WERI-Rb-1 (cell line): ENCODE measurements at places on chromosomes 5 and 9.
A peak's percentile ranks its signal among the peaks of the same experiment; 100 is the strongest.

- no peak for DNase-seq
These were observed 134.7 kb upstream of the SV2C start for GRCh38 chr5:75948438-75948837.

DNA sequence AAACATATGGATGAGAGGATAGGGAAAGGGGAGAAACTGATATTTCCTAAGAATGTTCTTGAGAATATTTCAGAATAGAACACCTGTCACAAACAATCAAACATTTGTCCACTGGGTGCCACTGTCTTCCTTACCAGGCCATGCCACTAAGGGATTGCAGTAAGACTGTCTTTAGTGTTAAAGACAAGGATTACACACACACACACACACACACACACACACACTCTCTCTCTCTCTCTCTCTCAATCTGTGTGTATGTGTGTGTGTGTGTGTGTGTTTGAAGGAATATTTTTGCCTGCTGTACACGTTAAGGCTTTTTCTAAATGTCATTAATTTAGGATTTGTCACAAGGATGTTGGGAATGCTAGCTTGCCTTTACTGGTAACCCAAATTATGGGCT is 54.4 kb downstream of the CCDC192 start:
- peak; percentile 65 for DNase-seq

DNA sequence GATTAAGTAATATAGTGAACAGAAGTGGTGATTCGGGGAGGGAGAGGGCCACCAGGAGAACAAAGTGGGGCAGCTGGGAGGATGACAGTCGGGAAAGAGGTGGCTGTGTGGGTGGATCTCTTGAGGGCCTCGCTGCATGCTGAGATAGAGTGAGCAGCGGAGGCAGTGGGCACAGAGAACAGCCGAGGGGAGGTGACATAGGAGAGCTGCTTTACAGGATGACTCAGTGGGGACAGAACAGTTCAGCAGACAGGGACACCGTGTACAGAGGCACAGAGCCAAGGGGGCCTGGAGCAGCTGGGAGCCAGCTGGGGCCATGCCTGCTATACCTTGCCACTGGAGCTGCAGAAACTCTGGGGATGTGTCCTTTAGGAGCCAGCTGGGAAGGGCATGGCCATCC is 273.9 kb downstream of the GADD45G start:
- no peak for DNase-seq

- no peak for DNase-seq
These were observed 436 bp upstream of the EMB start for GRCh38 chr5:50441493-50441955.

DNA sequence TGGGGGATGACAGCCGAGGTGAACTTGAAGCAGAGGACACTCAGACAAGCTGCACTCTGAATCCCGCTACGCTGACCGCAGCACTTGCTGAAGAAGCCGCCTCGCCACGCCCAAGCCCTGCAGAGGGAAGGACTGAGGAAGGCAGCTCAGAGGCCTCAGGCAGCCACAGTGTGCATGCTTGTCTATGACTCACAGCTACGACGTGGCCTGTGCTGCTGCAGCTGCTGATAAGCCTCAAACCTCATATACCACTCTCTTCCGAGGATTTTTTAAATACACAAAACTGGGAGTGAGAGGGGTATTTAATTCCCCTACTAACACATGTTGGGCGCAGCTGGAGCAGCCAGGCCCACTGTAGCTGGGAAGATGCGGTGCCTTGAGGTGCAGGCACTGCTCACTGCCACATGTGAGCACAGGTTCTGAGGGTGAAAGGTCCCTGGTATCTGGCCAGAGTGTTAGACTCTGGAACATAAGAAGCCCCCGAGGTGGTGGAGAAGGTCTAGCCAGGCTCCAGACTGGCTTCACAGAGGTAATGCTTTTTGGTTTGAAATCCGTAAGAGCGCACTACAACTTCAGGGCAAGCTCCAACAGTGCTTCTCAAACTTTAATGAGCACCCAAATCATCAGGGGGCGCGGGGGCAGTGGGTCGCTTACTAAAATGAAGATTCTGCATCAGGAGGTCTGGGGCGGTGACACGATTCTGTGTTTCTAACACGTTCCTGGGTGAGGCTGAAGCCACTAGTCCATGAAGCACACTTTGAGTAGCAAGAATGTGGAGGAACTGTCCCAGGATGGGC is 196.8 kb downstream of the AUH start:
- DNase-seq: no peak

GRCh38 chr5:21236971-21237427 is 1249.0 kb upstream of the CDH18 start:
- no peak for DNase-seq

DNA sequence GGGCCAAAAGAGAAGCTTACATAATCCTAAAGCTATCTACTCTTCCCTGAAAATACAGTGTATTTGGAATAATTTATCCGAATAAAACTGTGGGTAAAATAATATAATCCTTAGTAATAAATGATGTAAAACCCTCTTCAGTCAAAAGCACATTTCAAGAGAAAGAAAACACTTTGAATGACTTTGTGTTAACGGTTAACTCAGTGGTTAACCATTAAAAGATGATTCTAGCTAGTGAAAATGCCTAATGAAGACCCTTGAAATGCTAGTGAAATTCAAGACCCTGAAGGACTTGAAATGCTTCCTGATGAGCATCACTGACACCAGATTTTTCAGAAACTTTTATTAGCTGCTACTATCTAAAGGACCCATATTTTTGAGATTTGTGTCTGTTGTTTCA is 70.7 kb downstream of the COX7C start:
- DNase-seq: no peak

- no peak for DNase-seq
These were observed 514.9 kb upstream of the CLINT1 start for GRCh38 chr5:158373608-158374395.

- peak; percentile 98 for DNase-seq
These were observed at the start of the genes MRPS27 and PTCD2 for GRCh38 chr5:72319976-72320752. Gene MRPS27 (minus strand): TSS chr5:72320240. CDS start chr5:72320221, 19 bp downstream. Gene PTCD2 (plus strand): TSS chr5:72320373. CDS start chr5:72320383, 10 bp downstream.

DNA sequence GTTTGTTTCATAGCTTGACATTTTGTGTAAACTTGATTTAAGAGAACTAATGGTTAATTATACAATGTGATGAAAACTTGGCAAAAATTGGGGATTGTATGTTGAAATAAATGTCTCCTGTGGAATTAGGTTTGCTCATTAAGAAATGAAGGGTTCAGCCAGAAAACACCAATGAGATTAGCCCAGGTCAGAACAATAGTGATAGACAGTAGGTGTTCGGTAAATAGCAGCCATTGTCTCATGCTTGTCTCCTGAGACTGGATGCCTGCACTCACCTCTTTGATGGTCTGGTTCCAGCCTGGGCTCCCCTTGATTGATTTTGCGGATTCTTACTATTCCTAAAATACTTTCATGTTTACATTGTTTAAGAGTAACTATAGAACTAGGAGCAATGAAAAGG is 135.5 kb downstream of the FBN2 start:
- no peak for DNase-seq

DNA sequence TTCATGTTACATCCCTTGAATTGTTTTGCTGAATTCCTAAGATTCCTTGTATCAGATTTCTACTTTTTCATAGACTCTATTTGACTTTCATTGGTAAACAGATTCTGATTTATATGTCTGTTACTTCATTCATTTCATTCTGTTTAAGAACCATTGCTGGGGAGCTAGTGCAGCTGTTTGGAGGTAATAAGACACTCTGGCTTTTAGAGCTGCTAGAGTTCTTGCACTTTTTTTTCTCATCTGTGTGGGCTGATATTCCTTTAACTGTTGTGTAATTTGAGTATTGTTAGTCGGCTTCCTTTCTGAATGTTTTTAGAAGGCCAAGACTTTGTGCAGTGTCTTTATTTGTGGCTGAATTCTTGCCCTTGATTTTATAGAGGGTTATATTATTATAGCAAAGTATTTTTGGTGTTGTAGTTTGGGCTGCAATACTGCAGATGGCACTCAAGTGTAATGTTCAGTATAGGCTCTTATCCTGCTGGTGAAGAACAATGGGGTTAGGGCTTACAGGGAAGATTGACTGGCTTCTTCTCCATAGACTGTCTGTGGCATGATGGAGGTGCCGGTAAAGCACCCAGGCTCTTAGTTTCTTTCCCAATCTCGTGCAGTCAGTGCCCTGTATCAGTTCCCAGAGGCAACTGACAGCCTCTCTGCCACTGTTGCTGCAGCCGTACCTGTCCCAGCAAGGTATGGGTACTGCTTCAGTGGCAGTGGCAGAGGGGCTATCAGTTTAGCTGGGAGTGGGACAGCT is 162.2 kb downstream of the OXCT1 start:
- peak; percentile 10 for DNase-seq

GRCh38 chr5:107396351-107396690 is 274.4 kb downstream of the EFNA5 start:
- DNase-seq: no peak

DNA sequence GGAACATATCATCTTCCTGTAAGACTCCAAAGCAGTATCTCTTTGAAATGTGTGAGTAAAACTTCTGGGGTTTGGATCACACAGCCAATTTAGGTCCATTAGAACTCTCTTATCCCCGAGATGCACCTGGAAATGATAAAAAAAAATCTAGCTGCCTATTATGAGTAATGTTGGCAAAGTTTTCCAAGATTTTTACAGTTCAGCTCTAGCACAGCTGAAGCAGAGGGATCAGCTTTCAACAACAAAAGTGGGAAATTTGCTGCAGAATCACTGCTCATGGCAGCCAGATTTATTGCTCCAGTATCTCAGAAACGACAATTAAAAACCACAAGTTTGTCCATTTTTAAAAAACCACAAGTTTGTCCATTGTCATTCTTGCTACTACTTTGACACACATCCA is 292.2 kb downstream of the IRX2 start:
- DNase-seq: no peak

GRCh38 chr5:72046106-72046505 is 61.2 kb upstream of the MAP1B start:
- DNase-seq: no peak
